RPMI7951 (cell line): ENCODE measurements at places on chromosomes 1 and 21.

GRCh38 chr1:71964188-71964587 is 318.2 kb downstream of the NEGR1 start:
- no peak for DNase-seq

- peak; percentile 81 for DNase-seq
Measured at GRCh38 chr1:93722081-93723031, 40.7 kb upstream of the BCAR3 start.

GRCh38 chr1:230375780-230376179 is 50.4 kb downstream of the PGBD5 start:
- DNase-seq: no peak

DNA sequence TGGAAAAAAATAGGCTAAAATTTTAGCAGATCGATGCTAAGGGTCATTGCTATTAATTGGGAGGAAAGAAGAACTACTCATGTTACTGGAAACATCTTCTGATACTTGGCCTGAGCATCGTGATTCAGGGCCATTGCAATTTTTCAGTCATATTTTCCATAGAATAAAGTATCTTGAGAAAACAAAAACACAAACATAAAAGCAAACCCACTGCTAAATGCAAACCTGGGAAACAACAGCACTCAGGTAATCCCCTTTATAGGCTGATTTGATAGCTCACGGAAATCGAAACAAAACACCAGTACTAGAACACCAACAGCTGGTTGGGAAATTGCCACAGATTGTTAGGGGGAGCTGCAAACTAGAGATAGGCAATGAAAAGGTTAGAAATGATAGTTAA is 172.9 kb upstream of the ESRRG start:
- DNase-seq: no peak

DNA sequence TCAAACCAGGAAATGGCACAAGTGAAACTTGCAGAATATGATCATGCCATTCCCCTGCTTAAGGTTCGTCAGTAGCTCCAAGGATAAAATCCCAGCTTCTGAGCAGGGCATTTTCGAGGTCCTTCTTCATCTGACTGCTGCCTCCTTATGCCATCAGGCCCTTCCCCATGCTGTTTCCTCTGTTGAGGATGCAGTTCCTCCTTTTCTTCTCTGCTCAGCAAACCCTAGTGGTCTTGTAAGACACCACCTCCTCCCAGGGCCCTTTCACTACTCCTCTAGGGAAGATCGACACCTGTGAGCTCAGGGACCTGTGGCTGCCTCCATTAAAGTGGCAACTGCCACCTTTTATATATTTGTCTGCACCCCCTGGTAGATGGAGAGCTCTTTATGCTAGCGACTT is 62.1 kb upstream of the JUN start:
- DNase-seq: no peak

DNA sequence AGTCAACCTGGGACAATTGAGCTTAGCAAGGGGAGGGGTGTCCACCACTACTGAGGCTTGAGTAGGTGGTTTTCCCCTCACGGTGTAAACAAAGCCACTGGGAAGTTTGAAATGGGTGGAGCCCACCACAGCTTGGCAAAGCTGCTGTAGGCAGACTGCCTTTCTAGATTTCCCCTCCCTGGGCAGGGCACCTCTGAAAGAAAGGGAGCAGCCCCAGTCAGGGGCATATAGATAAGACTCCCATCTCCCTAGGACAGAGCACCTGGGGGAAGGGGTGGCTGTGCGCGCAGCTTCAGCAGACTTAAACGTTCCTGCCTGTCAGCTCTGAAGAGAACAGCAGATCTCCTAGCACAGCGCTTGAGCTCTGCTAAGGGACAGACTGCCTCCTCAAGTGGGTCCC is 758.4 kb downstream of the LTN1 start:
- no peak for DNase-seq
